ENCODE measurements at places on chromosomes 6 and 20.

DNA sequence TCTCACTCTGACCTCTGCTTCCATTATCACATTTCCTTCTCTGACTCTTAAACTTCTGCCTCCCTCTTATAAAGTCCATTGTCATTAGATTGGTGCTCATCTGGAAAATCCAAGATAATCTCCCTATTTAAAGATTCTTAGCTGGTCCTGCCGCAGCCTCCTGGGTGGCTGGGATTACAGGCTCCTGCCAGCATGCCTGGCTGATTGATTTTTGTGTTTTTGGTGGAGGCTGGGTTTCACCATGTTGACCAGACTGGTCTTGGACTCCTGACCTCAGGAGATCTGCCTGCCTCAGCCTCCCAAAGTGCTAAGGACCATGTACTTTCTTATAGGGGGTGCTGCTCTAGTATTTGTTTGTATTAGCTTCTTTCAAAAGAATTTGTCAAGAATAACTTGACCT is 5.3 kb upstream of the RPF2 start:
- no peak for DNase-seq

DNA sequence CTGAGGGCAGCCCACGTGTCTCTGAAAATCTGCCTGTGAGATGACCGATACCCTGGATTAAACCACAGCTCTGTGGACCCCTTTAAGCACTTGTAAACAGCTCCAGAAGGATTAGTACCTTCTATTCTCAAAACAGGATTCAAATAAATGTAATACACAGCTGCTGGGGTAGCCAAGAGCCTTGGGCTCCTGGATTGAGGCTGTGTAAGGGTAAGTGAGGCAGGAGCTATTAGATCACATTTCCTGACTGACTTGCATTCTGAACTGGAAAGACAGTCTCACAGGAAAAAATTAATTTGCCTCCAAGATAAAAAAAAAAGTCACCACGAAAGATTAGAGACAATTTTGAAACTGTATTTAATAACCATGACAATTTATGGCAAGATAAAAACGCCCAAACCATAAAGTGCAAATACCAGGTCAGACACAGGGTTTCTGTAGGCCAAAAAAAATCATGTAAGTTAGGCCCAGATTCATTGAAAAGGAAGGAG is 78.0 kb downstream of the TRMT11 start:
- DNase-seq, result no peak

DNA sequence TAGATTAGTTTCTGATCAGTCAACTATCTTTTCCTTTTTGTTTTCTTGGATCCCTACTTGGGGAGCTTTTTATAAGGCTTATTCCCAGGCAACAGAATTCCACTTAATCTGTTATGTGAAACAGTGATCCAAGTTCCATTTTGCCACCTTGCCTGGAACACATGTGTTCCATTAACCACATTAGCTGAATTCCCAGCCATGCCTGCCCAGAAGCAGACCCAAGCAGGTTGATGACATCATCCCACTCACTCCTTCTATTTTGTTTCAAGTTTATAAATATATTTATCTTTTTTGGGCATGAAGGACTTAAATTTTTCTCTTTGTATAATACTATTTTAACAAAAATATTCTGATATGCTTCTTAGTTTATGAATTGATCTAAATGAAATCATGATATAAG is 587.4 kb downstream of the GRIK2 start:
- no peak for DNase-seq

- DNase-seq, result no peak
These were observed 544 bp upstream of the HLA-C start for GRCh38 chr6:31272436-31272835.

DNA sequence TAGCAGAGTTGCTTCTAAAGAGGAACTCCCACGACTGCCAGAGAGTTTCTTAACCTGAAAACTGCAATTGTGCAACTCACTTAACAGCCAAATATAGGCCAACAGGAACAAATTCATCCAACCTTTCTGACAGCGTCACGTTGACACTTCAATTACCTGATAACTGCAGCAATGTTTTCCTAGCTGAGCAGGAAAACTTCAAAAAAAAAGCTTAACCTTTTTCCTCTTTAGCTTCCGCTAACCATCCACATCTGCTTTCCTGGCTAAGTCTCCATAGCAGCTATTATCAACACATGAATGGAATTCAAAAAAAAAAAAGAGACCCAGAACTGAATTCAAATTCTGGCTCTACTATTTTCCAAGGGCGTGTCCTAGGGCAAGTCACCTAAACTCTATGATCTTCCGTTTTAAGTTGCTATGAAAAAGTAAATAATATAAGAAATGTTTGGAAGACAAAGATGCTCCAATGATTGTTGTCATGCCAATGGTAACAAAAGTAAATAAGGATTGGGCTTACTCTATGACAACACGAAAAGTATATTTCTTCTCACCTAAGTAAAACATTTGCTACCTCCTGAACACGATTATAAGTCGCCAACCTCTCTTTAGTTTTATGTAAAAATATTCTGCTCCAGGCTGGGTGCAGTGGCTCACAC is 524.6 kb upstream of the JARID2 start:
- no peak for DNase-seq

DNA sequence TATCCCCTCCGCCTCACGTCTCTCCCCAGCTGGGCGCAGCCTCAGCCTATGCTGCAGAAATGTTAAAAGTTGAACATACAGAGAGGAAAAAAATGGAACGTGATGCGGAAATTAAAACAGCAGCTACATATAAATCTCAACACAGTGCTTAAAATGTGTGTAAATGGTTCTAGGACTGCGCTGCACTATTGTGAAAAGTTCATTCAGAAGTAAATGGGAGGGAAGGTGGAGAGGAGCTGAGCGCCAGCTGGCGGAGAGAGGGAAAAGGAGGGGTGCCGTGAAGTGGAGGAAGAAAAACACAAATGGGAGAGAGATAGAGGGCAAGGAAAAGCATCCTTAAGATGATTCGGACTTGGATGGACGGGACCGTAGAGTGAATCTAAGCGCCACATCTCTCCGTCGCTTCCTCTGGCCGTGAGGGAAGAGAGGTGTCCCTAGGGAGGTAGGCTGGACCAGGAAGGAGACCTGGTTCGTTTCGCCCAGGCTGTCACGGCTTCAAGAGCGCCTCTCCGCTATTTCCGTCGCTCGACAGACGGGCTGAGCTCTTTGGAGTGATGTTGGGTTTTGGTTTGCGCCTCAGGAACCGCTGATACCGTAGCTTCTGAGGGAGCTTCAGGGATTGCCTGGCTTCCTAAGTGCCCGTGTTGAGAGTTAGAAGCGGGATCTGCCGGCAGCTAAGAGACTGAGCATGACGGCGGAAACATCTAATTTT is 113.7 kb downstream of the TRIM27 start:
- DNase-seq, result no peak

DNA sequence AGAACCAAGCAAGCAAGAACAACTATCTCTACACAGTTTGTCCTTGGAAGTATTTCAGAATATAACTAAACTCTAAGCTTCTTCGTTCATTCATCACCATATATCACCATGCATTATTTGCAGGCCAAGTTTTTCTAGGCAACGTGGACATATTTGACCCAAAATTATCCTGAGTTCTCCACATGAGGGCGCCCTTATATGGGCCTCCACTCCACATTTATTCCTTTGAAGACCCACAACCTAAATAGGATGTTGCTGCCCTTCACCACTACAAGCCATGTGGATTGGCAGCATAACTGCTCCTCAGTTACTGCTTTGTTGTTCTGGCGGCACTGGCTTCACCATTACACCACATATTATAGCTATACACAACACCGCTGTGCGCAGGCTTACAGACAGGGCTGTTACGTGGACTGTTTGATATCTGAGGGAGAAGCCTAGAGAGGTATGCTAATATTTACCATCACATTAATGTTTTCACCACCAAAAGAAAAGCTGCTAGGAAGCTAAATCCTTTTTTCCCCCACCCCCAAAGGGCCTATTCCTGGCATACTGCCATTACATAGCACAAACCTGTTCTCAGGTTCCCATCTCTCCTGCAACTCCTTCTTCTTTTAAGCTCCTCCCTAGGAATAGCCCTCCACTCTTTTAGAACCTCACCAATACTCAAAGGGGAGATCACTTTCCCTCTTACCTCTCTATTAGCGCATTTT is 411.7 kb downstream of the C6orf118 start:
- DNase-seq, result no peak

GRCh38 chr6:119848696-119849095 is 499.1 kb upstream of the MAN1A1 start:
- DNase-seq, result no peak

DNA sequence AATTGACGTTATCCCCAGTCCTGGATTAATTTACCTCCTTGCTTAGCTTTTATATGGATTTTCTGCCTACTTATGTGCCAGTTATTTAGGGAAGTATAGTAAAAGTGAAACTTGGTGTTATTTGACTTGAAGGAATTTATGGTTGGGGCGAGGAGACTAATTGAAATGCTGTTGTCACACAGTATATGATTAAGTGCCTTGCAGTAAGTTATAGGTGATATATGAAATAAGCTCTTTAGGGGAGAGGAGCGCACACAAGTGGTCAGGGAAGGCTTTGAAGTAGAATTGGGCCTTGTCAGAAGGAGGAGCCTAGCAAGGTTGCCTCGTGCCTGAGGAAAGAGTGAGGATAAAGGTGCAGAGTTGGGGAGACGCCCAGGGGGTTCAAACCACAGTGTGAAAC is 20.5 kb downstream of the NCOA7 start:
- DNase-seq, result no peak

GRCh38 chr6:167314180-167314821 is 10.6 kb upstream of the TTLL2 start:
- no peak for DNase-seq

DNA sequence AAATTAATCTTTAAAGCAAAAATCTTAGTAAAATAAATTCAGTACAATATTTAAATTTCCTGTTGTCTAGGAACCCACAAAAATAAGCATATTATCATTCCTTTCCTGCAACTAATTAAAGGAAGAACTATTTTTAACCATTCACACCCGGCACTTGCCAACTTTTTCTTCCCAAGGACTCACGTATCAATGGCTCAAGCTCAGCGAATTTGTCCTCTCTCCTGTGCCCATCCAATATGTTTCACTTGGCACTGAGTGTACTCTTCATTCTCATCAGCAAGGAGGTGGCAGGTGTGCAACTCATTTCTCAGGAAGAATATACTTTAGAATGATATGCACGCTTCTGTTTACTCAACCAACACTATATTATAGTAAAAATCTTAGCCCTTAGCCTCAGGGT is 419.4 kb downstream of the C6orf118 start:
- DNase-seq, result no peak

DNA sequence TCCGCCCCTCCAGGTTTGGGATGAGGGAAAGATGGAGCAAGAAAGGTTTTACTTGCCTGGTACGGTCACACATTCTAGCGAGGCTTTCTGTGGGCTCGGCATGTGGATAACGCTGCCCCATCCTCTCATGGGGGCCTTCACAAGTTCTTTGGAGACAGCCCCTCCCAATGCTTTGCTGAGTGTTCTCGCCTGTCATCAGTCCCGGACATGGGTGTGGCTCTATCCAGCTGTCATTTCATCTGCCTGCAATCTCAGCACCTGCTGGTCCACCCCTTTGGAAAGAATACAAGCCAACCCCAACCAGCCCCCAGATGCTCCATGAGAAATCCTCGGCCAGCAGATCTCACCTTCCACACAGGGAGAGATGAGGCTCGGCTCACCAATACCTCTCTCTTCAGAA is 30.3 kb upstream of the MDGA1 start:
- no peak for DNase-seq

- no peak for DNase-seq
These were observed 196.4 kb upstream of the CCN2 start for GRCh38 chr6:132147530-132148011.

DNA sequence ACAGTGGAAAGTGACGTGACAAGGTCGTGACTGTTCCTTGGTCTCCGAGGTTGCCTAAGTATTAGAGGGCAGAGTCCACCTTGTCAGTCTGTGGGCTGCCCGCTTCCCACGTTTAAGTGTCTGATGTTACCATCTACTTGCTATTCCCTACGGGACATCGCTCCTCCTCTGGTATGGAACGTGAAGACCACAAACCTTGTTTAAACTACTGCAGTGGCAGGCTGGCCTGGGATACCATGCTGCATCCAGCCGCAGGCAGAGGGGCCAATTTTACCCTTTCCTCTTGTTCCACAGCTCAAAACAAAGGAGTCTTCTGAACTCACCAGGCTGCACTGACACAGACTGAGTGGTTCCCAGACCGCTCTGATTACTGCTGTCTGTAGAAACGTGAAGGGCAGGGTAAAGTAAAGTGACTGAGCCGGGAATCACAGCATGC is 275.9 kb downstream of the FOXC1 start:
- DNase-seq, result no peak
